ENCODE measurements at places on chromosomes 2 and 18. TPM values are rescaled to one million over a fixed set of nuclear protein-coding genes. Genes with fewer than 3 reads are reported as not detected.

- DNase-seq, result no peak
- no peaks in the 10 kb centered on the region for H3K36me3 ChIP-seq
- no peaks in the 10 kb centered on the region for H3K4me1 ChIP-seq
Observed at GRCh38 chr2:232466221-232466620, 10.3 kb downstream of the ALPI start.

GRCh38 chr2:62343206-62343605, 147.3 kb downstream of the B3GNT2 start:
- H3K27me3 ChIP-seq, result no peaks in the 10 kb centered on the region
- H3K36me3 ChIP-seq, result no peaks in the 10 kb centered on the region
- no peak for DNase-seq
- H3K4me1 ChIP-seq, result peaks cover 1% of the 10 kb centered on the region

- no peaks in the 10 kb centered on the region for H3K4me1 ChIP-seq
- H3K27ac ChIP-seq, result no peak overlapping the region
Observed at GRCh38 chr2:204133476-204133875, 196.9 kb downstream of the ICOS start.

DNA sequence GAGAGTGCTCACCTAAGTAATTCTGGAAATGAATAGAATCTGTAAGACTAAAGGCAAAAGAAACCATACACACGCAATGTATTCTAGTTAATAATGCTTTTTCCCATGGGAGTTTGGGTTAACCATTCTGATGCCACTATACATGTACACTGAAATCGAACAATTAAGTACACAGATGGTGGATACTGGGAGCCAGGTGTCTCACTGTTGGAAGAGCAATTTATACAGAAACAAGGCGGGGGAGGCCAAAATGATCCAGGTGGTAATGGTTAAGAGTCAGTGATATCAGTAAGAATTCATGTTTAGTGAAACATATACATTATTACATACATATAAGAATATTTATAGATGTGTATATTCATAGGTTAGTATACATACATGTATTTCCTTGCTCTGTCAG, 67.2 kb downstream of the TMEM131 start:
- no peak for DNase-seq
- no peaks in the 10 kb centered on the region for H3K27me3 ChIP-seq
- peaks cover 18% of the 10 kb centered on the region for H3K4me1 ChIP-seq
- H3K4me3 ChIP-seq, result no peak overlapping the region
- H3K27ac ChIP-seq, result no peak overlapping the region

GRCh38 chr18:43620936-43621335, 343.6 kb upstream of the SYT4 start:
- DNase-seq, result no peak
- H3K36me3 ChIP-seq, result no peaks in the 10 kb centered on the region
- no peak overlapping the region for H3K27ac ChIP-seq
- H3K4me3 ChIP-seq, result no peak overlapping the region
- no peaks in the 10 kb centered on the region for H3K27me3 ChIP-seq
- H3K4me1 ChIP-seq, result no peaks in the 10 kb centered on the region

LYG1 gene
- 4.5 TPM for total RNA-seq

LBX2 gene
- total RNA-seq, result not detected

DNA sequence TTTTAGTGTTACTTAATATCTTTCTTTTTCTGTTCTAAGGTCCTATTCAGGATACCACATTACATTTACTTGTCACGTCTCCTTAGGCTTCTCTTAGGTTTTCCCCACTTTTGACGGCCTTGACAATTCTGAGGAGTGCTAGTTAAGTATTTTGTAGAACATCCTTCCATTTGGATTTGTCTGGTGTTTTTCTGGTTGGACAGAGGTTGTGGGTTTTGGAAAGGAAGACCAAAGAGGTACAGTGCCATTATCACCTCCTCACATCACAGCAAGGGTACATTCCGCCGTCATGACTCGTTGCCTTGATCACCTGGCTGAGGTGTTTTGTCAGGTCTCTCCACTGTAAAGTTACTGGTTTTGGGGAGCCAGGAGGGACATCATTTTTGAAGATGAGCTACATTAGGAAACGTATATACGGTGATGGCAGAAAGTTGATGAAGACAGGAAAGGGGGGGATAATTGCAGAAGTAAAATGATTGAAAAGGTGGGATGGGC, 88.4 kb upstream of the TMEM247 start:
- no peaks in the 10 kb centered on the region for H3K36me3 ChIP-seq
- H3K4me1 ChIP-seq, result no peaks in the 10 kb centered on the region
- no peak overlapping the region for H3K4me3 ChIP-seq

REG1B gene
- not detected for total RNA-seq

DNA sequence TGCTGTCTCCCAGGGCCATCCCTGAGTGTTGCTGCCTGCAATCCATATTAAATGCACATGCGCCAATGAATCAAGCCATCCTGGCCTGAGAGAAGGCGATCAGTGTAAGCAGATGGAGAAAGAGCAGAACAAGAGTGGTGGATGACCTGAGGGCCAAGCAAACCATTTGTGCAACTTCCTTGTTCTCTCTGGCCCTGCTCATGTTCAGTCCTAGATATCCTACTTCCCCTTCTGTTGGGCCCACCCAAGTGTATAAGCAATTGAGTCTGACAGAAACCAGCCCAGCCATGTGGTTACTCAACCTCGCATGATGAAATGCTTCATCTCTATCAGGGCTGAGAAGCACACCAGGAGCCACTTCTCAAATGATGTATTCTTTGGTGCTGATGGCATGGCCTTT, 383.1 kb upstream of the ID2 start:
- no peaks in the 10 kb centered on the region for H3K27me3 ChIP-seq
- no peak overlapping the region for H3K27ac ChIP-seq
- no peak for DNase-seq
- no peak overlapping the region for H3K4me3 ChIP-seq
- H3K36me3 ChIP-seq, result no peaks in the 10 kb centered on the region

Measured in naive thymus-derived CD8-positive, alpha-beta T cell (primary cell).